ENCODE measurements at places on chromosomes 7 and 10.
A peak's percentile ranks its signal among the peaks of the same experiment; 100 is the strongest.

- no peak for DNase-seq
Measured at GRCh38 chr7:152399344-152399743, 36.5 kb downstream of the KMT2C start.

DNA sequence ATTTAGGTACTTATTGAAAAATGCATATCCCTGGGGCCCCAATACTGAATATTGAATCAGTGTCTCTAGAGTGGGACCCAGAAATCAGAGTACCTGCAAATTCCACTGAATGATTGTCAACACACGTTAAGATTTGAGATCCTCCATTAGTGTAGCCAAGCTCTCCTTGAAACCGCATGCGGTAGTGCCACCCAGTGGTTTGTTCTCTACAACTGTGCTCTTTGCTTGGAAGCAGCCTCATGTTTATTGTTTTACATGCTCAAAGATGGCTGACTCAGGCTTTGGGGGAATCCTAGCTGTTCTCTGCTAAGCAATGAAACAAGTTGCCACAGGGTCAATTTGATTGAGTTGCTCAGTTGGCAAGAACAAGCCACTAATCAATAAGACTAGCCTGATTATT is 340.2 kb upstream of the CELF2 start:
- peak; percentile 62 for DNase-seq

DNA sequence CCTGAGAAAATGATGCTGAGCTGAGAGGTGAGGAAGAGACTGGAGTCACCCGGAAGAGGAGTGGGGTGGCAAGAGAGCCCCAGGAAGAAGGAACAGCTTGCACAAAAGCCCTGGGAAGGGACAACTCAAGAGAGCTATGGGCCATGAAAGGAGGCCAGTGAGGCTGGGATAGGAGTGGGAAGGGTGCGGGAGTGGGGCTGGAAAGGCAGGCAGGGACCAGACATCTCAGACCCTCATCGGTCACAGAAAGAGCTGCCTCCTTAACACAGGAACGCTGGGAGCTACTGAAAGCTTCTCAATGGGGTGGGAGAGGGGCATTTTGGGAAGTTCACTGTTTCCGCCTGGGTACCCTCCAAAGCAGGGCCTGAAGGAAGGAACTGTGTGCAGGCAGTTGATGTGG is 122.0 kb upstream of the UNC5B start:
- DNase-seq: no peak

DNA sequence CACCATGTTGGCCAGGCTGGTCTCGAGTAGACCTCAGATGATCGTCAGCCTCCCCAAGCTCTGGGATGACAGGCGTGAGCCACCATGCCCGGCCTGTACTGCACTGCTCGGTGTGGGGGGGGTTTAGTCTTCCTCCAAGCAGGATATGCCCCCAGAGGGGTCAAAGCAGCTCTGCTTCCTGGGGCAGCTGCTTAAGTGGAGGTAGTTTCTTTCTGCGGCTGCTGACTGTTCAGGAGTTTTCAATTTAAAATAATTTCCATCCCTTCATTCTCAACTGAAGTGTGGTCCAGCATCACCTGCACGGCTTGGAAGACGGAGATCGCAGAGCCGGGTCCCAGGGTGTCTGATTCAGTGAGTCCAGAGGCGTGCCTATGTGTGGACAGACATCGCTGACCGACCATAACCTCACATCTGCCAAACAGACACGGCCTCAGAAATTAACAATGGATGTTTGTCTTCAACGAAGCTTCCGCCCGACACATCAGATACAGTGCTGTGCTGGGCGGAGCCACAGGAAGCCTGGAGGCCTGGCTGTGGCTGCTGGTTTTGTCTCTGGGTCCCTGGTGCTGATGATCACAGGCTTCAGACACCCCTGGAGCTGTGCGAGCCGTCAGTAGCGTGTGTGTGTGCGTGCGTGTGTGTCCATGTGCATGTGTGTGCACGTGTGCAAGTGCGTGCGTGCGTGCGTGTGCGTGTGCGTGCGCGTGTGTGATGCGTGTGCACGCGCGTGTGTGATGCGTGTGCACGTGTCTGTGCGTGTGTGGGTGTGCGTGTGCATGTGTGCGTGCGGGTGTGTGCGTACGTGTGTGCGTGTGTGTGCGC is 226.5 kb upstream of the PITRM1 start:
- peak; percentile 91 for DNase-seq

DNA sequence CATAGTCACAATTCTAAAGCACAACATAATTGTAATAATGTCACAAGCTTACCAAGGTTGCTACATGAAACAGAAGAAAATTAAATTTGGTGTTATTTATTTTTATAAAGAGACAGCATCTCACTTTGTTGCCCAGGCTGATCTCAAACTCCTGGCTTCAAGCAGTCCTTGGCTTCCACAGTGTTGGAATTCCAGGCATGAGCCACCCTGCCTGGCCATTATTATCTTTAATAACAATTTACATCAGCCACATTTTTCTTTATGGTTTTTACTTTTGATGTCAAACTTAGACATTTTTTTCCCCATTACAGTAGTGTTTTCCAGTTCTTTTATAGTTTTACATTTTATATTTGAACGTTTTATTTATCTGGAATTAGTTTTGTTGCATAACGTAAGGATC is 46.7 kb downstream of the BMPR1A start:
- no peak for DNase-seq

- peak; percentile 40 for DNase-seq
Measured at GRCh38 chr7:46705386-46706255, 784.5 kb upstream of the IGFBP3 start.

GRCh38 chr7:116122972-116123595 is 87.3 kb upstream of the TES start:
- DNase-seq: peak; percentile 73

GRCh38 chr10:34641913-34642558 is 173.1 kb downstream of the PARD3 start:
- no peak for DNase-seq

GRCh38 chr10:70866424-70866823 is 21.9 kb downstream of the PCBD1 start:
- no peak for DNase-seq

DNA sequence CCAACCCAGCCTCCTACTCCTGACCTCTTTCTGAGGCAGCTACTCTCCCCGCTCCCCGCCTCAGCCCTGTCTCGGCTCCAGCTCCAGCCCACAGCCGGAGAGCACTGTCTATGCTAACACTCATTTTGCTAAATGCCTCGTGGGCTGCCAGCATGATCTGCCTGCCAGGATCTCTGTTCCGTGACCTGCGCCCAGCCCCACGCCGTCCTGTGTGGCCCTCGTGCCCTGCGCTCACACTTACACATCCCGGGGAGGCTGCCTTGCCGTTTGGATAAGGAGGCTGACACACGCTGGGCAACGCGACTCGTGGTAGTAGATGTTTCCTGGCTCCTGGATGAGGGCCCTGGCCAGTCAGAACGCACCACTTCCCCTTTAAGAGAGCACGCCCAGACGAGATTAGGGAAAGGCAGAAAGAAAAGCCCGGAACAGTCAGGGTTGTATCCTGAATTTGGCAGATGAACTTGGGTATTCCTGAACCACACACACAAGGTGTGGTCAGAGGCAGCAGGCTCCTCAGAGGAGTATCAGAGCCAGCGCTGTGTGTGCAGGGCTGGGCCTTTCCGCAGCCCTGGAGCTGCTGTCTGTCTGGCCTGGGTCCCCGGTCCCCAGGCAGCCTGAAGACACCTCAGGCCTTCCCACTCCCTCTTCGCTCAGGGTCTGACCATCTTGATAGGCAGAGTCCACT is 97.7 kb upstream of the EFCAB10 start:
- no peak for DNase-seq

- DNase-seq: peak; percentile 49
Measured at GRCh38 chr7:20083781-20084180, 133.4 kb downstream of the MACC1 start.

DNA sequence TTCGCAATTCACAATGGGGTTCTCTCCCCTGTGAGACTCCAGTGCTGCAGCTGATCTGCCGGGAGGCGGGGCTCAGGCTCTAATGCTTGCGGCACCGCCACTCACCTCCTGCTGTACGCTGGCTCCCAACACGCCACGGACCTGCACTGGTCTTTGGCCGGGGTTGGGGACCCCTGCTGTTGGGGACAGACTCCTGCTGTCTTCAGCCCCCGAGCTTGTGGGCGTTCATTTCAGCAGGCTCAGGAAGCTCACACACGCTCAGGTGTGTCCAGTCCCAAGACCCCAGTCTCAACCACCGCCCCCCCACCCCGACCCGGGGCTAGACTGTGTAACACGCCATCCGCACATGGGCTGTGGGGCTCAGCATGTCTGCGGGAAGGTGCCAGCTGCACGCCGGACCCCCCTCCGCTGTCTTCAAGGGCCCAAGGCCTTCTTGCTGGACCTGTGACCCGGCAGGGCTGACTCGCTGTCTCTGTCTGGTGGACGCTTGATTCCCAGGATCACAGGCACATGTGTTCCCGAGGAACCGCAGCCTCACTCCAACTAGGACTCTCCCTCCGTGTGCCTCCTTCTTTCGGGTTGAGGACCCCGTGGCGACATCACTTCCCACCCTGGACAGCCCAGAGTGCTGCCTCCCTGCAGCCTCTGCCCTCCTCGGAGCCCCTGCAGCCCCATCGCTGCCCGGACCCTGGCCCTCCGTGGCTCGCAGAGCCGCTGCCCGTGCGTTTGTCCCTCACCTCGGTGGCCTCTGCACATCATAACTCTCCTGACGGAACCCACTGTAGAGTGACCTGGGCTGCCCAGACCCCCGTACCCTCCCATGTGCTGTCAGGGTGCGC is 106.4 kb downstream of the DNAJB6 start:
- DNase-seq: no peak

DNA sequence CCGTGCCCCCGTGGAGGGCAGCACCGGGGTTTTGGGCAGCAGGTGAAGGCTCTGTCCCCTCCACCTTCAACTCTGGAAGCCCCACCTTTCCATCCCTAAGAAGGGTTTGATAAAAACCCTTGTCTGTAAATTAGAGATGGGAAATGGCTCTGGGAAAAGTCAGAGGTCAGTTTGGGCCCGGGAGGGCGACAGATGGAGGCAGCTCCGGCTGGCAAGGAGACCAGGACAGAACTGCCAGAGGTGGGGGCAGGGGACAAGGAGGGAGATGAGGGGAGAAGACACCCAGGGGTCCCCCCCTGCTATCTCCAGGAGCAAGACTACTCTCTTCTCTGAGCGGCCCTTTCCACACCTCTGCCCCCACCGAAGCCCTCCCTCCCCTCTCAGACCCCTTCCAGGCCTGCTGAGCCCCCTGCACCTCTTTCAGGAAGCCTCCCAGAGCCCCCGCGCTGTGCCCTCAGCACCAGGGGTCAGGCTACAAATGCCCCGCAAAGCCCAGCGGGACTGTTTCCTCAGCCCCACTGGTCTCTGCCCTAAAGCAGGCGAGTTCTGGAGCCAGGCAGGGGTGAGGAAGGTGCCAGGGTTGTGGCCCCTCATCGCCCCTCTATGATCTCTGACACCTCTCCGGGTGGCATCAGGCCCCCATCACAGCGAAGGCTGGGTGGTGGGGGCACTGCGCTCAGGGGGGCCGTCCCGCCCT is 980 bp upstream of the SH2B2 start:
- DNase-seq: no peak

GRCh38 chr7:100220586-100221230 is 959 bp downstream of the PVRIG start:
- DNase-seq: no peak

DNA sequence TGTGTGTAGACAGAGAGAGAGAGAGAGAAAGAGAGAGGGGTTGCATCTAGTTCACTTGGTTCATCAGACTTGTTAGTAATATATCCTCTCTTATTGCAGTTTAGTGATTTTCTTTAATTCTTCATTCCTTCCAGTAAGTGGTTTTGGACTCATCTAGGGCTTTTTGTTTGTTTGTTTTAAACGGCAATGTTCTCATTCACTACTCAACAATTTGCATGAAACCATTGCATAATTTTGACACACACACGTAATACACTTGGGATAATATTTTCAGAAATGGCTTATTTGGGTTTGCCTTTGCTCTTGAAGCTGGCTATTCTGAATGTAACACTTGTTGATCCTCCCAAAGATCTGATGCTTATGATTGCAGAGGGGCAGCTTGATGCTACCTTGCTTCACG is 16.4 kb upstream of the ZNF32 start:
- no peak for DNase-seq

DNA sequence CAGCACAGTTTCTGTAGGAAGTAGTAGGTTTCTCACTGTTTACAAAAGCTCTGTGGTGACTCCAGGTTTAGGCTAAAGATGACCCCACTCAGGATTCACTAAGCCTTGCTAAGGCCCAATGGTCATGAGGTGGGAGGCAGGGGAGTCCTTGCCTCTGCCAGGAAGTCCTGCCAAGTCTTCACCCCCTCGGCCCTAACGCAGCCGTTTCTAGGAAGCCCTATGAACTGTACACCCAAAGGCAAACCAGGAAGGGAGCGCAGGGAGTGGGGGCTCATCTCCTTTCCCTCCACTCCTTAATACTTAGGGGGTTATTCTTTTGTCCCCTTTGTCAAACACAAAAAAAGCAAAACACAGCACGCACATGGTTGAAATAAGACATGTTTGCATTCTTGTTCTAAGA is 64.6 kb downstream of the CTBP2 start:
- no peak for DNase-seq

DNA sequence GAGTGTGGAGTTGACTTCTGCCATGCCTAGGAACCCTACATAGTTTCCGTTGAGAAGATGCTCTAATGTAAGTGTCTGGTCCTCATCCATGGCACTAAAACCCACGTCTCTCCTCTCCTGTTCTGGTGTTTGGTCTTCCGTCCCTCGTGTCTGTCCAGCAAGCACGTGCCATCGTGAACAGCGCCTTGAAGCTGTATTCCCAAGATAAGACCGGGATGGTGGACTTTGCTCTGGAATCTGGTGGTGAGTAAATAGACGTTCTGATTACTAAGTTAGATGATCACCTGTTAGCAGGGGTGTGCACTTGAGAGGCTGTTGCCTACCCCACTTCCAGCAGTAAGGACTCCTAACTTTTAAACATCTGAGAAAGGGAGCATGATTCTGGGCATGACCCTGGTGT is 15.1 kb upstream of the GET4 start:
- DNase-seq: no peak

DNA sequence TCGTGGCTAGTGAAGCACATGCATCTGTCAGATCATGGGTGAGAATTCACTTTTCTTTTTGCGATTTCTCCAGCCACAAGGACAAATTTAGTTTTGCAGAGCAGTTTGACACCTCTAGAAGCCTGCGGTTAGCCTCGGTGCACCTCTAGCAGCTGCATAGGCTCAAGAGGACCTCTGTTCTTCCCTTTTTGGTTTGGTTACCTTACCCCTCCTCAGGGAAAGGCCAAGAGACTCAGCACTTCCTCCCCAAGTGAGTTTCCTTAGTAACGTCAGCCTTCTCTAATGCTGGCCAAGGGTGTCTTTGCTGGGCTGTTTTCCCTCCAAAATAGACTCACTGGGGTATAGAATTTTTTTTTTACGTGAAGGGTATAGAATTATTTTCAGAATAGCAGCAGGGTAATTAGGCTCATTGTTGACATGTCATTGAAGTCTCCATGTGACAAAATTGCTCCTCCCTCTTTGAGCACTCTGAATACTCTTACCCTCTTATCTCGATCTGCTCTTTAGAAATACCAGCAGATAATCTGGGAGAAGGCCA is 97.8 kb downstream of the AUTS2 start:
- DNase-seq: no peak

GRCh38 chr10:49758249-49758930 is 3.7 kb downstream of the OGDHL start:
- DNase-seq: no peak

- DNase-seq: no peak
Measured at GRCh38 chr10:122864901-122865300, 14.5 kb downstream of the FAM24B start.

Data from foreskin fibroblast (primary cell).